ENCODE measurements at places on chromosomes 1 and 21.

DNA sequence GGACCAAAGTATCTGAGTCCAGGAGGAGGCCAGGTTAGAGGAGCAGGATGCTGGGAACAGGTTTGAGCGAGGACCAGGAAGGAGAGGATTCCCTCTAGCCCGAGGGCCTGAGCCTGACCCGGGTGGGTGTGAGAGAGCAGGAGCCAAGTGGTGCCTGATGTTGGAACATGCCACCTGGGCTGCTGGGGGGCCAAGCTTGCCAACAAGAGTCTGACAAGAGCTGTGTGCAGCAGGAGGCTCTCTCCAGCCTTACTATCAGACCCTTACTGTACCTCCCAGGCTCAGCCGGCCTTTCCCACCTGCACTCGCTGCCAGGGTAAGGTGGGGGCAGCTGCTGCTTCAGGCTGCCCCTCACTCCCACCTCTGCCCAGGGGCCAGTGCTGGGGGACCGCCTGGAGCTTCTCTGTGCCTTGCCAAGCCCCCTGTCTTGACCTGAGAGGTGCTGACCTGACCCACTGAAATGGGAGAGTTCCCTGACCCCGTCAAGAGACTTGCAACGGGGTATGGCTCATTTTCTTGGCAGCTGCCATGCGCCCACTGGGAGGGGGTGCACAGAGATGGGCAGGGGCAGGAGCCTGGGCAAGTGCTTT, 159.6 kb upstream of the VAMP3 start:
- DNase-seq, result no peak

GRCh38 chr1:201568859-201569294, 29.9 kb downstream of the NAV1 start:
- no peak for DNase-seq

DNA sequence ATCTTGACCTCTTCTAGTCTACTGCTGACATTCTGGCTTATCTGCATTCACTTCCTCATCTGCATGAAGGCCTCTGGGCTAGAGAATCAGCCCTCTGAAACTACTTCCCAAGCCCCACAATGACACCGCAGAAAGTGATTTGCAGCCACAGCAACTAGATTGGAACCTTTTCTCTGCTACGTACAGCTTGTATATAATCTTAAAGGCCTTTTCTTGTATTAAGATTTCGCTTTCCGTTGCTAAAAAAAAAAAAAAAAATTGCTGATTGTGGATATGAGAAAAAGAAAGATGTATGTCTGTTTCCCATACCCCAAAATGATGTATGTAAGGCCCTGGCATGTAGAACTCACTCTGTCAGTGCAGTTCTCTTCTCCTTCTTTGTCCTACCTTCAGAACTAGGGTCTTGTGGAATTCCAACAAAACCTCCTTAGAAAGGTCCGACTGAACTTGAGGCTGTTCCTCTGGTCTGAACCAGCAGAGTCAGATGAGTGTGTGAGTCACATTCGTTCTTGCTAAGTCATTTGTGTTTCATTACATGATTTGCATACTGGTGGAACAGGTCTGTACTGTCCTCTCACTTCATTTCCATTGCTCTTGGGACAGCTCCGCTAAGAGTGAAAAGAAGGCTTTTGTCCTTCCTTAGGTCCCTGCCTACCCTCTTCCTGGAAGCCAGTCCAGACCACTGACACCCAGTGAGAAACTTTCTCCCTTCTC, 62.7 kb downstream of the PLPP3 start:
- no peak for DNase-seq

DNA sequence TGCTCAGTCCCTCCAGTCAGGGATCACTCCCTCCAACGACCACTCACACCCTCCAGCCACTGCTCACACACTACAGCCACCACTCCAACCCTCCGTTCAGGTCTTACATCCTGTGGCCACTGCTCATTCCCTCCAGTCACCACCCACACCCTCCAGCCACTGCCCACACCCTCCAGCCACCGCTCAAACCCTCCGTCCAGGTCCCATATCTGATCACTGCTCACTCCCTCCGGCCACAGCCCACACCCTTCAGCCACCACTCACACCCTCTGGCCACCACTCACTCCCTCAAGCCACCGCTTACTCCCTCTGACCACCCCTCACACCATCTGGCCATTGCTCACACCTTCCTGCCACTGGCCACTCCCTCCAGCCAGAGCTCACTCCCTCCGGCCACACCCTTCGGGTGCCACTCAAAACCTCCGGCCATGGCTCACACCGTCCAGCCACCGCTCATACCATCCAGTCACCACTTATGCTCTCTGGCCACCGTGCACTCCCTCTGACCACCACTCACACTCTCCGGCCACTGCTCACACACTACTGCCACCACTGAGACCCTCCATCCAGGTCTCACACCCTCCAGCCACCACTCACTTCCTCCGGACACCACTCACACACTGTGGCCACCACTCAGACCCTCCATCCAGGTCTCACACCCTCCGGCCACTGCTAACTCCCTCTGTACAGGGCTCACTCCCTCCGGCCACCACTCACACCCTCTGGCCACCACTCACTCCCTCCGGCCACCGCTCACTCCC, 4.7 kb upstream of the TFF1 start:
- DNase-seq, result no peak

DNA sequence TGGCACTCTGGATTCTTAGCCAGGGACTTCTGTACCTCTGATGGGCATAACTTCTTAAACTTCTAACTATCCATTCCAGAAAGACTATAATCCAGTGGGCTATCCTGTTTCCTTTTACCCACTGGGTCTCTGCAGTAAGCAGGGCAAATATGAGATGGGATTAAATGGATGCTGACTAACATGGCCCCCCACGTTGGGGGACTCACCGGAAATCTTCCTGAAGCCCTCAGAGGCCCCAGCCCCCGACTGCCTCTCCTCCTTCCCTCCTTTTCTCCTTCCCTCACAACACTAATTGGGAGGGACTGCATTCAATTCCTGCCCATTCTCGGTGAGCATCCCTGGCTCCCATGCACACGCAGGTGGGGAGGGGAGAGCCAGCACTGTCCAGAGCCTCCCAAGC, 70.1 kb downstream of the SSBP3 start:
- no peak for DNase-seq

DNA sequence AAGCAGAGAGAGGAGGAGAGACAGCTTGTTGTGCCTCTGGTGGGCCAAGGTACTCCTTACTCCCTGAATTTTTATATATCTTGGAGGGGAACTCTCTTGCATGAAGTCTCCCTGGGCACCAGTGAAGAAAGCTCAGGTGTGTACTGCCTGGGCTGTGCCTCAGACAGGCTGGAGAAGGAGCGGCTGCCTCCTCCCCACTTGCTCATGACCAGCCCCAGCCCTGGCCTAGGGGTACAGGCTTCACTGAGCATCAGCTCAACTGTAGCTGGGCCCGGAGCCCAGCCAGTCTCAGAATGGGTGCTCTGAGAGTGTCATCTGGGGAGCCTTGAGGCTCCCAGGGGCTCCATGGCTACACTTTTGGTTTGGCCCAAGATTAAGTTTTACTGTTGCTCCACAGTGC, 44.8 kb upstream of the TENT5C start:
- DNase-seq, result no peak

Measured in stimulated activated CD8-positive, alpha-beta memory T cell treated with anti-CD3 and anti-CD28 coated beads, Interleukin-2, amount 100 ng/mL, for 1 hour (primary cell).